ENCODE measurements at places on chromosomes 4 and X. TPM values are rescaled to one million over a fixed set of nuclear protein-coding genes. Genes with fewer than 3 reads are reported as not detected.
A peak's percentile ranks its signal among the peaks of the same experiment; 100 is the strongest.

Gene GPC3
- polyA plus RNA-seq, result 0.93 TPM

Gene GYG2
- polyA plus RNA-seq, result not detected

DNA sequence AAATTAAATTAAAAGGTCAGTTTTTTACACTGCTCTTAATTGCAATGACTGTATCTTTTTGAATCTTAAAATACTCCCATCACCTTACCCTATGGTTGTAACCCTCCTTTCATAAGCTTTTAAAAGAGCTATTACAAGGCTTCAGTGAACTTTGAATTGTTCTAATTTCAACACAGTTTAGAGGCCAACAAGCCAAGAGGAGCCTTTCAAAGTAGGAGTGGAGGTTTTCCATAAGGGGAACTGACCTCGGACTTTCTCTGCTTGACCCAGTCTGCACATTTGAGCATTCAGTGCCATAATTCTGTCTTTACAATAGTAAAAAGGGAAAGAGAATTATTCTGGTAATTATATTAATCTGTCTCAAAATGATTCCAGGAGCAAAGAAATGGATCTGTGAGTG is 98.9 kb downstream of the PARM1 start:
- DNase-seq, result no peak
- H3K4me1 ChIP-seq, result peaks cover 3% of the 10 kb centered on the region
- H3K27me3 ChIP-seq, result no peaks in the 10 kb centered on the region
- no peak overlapping the region for H3K27ac ChIP-seq
- H3K4me3 ChIP-seq, result no peak overlapping the region

Gene GAGE12E
- not detected for polyA plus RNA-seq

Gene GPR50
- not detected for polyA plus RNA-seq

DNA sequence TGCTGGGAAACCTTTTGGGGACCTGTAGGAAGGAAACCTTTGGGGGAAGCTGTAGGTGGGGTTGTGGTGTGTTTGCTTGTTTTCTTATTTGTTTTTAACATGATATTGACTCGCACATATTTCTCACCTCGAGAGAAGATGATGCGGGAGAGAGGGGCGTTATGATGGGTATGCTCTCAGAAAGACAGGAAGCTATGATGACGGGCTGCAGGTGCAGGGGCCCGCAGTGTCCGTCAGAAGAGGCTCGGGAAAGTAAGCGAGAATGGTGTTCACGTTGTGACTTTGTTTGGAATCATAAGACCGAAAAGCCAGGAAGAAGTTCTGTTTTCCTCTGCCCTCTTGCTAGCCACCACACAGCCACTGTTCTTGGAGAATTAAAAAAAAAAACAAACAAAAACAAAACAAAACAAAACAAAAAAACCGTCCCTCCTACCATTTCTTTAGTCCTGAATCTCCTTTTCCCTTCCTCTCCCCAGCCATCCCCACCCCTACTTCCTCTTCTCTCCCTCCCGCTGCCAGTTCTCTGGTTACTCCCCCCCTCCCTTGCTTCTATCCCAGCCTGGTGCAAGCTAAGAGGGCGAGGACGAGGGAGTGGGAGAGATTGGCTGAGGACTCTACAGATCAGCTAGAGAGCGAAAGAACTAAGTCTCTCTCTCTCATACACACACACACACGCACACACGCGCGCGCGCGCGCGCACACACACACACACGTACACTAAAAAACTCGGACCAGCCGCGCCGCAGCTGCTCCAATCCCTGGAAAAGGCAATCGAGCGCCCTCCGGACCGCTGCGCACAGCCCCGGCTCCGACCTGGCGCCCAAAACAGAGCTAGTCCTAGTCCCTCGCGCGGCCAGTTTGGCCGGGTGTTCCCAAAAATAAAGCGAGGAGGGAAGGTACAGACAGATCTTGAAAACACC is at the start of gene BMP3:
TSS of gene BMP3 (plus strand) at position 648 of the 920 bp plus-strand sequence. CDS start 577 bp downstream, outside the sequence.
- H3K36me3 ChIP-seq, result no peaks in the 10 kb centered on the region
- DNase-seq, result no peak
- H3K27ac ChIP-seq, result no peak within 1 kb of the TSS
- no peak within 1 kb of the TSS for H3K4me3 ChIP-seq

Gene PCDH11X
- polyA plus RNA-seq, result not detected

DNA sequence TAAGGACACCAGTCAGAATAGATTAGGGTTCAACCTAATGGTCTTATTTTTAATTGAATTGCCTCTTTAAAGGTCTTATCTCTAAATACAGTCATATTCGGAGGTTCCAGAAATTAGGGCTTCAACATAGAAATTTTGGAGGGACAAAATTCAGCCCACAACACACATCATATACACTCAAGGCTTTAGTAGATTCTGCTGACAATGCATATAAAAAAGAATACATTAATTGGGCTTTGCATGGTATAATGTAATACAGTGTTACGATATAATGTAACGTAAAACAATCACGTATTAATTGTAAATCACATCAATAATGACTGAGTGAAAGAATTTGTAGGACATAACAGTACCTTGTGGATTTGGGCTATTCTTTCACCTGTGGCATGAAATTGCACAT is 787.8 kb downstream of the STIM2 start:
- no peak overlapping the region for H3K4me3 ChIP-seq
- no peaks in the 10 kb centered on the region for H3K4me1 ChIP-seq
- no peak overlapping the region for H3K27ac ChIP-seq
- no peaks in the 10 kb centered on the region for H3K36me3 ChIP-seq

Gene ARAP2
- 13.3 TPM for polyA plus RNA-seq

DNA sequence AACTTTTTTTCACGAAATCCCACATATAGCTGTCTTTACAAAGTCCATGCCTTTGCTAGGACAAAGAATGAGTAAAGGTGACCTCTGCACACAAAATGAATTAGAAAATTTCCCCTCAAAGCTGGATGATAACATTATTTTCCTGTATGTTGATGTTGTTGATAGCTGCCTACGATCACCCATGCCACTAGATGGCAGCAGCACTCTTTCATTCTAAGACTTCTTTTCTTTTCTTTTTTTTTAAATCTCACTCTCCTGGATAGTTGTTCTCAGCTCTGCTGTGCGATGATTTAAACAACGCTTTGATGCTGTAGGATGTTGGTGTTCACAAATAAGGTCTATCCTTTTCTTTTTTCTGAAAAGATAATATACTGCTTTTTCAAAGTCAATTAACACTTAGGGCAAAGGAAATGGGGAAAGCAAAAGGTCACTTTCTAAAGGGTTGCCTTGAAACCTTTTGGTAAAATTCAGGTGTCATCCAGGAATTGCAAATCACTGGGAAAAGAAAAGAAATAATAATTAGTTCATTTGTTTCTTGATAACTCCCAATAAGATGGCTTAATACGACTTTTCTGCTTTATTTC is 266.8 kb downstream of the C4orf33 start:
- no peak overlapping the region for H3K27ac ChIP-seq
- H3K4me3 ChIP-seq, result no peak overlapping the region
- peak; percentile 5 for DNase-seq
- no peaks in the 10 kb centered on the region for H3K36me3 ChIP-seq

DNA sequence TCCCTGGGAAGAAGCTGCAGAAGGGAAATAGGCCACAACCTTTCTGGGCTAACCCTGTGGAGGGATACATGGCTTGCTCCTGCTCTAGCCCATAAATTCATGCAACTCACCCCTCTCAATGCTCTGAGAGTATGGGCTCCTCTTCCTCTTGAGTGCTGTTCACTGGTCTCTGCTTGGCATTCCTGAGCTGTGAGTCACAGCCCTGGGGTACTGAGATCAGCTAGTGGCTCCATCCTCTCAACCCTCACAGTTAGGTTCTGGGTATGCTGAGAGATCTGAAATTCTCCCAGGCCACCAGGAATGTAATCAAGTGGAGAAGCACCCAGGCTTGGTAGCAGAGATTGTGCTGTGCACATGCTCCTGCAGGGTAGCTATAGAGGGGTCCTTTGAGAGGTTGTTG is 60.6 kb upstream of the SPANXN2 start:
- no peak overlapping the region for H3K27ac ChIP-seq
- no peaks in the 10 kb centered on the region for H3K27me3 ChIP-seq
- DNase-seq, result no peak
- no peak overlapping the region for H3K4me3 ChIP-seq
- H3K36me3 ChIP-seq, result no peaks in the 10 kb centered on the region
